Activated naive CD4-positive, alpha-beta T cell treated with Interleukin-2 at 50 U/mL for 16 hours (primary cell): ENCODE measurements at places on chromosomes 11 and 22.

DNA sequence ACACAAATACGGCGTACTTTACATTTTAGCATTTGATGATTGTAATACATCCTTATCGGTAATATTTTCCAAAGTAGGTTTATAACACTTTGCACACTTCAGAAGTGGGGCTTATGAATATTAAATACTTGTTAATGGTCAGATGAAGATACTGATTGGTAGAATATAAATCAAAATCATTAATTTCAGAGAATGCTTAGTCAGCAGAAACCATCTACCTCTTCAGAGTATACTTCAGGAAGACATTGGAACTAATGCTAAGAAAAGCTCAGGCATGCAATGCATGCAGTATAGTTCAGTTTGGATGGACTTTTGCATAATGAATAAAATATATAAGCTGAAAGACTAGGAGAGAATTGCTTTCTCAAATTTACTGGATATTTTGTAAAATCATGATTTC lies 19.7 kb upstream of the TECTA start:
- no peak for DNase-seq

GRCh38 chr22:26406118-26406517 lies 22.9 kb upstream of the ASPHD2 start:
- no peak for DNase-seq

DNA sequence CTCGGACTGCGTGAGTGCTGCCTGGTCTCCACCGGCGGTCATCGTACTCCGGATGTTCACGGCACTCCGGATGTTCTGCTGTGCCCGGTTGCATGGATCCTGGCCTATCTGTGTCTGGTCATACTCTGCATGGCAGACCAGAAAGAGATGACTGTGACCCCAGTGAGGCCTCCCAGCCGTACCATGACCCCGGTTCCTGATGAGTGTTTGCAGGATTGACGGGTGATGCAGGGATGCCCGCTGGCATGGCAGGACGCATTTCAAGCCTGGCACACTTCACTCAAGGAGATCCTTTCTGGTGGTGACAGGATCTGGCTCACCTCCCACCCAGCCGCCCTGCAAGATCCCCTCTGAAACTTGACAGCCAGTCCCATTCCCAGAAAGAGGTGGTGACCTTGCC lies 6.3 kb downstream of the GLB1L2 start:
- DNase-seq, result no peak

GRCh38 chr11:41319434-41319833 lies 140.0 kb downstream of the LRRC4C start:
- DNase-seq, result no peak

DNA sequence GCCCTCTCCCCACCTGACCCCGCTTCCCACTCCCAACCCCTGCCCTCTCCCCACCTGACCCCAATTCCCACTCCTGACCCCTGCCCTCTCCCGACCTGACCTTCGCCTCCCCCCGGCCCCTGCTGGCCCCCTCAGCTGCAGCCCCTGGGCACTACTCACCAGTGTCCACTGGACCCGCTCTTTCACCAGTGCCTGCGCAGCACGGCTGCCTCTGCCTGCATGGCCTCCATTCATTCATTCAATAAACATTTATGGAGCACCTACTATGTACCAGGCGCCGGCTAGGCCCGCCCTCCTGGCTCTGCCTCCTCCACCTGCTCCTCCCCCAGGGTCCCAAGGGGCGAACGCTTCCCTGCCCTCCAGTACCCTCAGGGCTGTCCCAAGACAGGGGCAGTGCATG lies 42.6 kb downstream of the ELFN2 start:
- DNase-seq, result no peak
